ENCODE measurements at places on chromosomes 12 and 14.

- no peaks in the 10 kb centered on the region for H3K36me3 ChIP-seq
- H3K27me3 ChIP-seq, result peaks cover 3% of the 10 kb centered on the region
- no peak for DNase-seq
- H3K27ac ChIP-seq, result peak overlapping the region; percentile 31
Observed at GRCh38 chr12:70719071-70719470, 81.8 kb upstream of the PTPRB start.

GRCh38 chr12:24880732-24881131 lies 68.2 kb downstream of the BCAT1 start:
- no peak overlapping the region for H3K4me3 ChIP-seq
- no peaks in the 10 kb centered on the region for H3K36me3 ChIP-seq
- H3K27ac ChIP-seq, result no peak overlapping the region
- DNase-seq, result no peak

- peaks cover 42% of the 10 kb centered on the region for H3K4me1 ChIP-seq
- H3K4me3 ChIP-seq, result no peak overlapping the region
- no peak for DNase-seq
- no peaks in the 10 kb centered on the region for H3K36me3 ChIP-seq
- H3K27ac ChIP-seq, result peak overlapping the region; percentile 95
Observed at GRCh38 chr12:112112409-112113133, 4.0 kb upstream of the NAA25 start.

GRCh38 chr12:3165078-3165980 lies 88.2 kb downstream of the TSPAN9 start:
- no peak for DNase-seq
- H3K4me3 ChIP-seq, result no peak overlapping the region

GRCh38 chr12:95996034-95996658 lies at the start of gene HAL:
Gene HAL (minus strand): TSS chr12:95996344. CDS start chr12:95995910, 434 bp downstream.
- no peak within 1 kb of the TSS for H3K4me3 ChIP-seq
- DNase-seq, result no peak
- no peak within 1 kb of the TSS for H3K27ac ChIP-seq
- H3K36me3 ChIP-seq, result peaks cover 24% of the 10 kb centered on the region

DNA sequence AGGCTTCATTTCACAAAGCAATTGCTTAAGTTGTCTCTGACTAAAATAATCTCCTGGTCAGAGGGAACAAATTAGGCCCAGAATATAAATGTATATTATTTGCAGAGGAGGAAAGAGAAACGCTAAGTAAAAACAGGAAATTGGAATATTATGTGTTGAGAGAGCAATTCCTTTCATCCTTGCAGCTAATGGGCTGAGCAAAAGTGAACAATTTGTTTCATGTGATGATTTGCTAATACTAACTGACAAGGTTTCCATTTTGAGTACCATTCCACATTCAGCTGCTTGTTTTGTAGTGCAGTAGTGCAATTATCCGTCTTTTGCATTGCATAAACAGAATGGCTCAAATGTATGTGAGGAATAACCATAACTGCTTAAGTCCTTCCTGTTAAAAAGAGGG lies 103.2 kb downstream of the TPH2 start:
- H3K27ac ChIP-seq, result no peak overlapping the region
- no peaks in the 10 kb centered on the region for H3K27me3 ChIP-seq
- DNase-seq, result no peak
- no peaks in the 10 kb centered on the region for H3K4me1 ChIP-seq
- H3K36me3 ChIP-seq, result no peaks in the 10 kb centered on the region

- H3K36me3 ChIP-seq, result no peaks in the 10 kb centered on the region
- H3K4me3 ChIP-seq, result peak overlapping the region; percentile 44
- no peak for DNase-seq
- peaks cover 16% of the 10 kb centered on the region for H3K4me1 ChIP-seq
- peak overlapping the region; percentile 90 for H3K27ac ChIP-seq
Observed at GRCh38 chr12:57864442-57865083, 18.0 kb upstream of the CTDSP2 start.

DNA sequence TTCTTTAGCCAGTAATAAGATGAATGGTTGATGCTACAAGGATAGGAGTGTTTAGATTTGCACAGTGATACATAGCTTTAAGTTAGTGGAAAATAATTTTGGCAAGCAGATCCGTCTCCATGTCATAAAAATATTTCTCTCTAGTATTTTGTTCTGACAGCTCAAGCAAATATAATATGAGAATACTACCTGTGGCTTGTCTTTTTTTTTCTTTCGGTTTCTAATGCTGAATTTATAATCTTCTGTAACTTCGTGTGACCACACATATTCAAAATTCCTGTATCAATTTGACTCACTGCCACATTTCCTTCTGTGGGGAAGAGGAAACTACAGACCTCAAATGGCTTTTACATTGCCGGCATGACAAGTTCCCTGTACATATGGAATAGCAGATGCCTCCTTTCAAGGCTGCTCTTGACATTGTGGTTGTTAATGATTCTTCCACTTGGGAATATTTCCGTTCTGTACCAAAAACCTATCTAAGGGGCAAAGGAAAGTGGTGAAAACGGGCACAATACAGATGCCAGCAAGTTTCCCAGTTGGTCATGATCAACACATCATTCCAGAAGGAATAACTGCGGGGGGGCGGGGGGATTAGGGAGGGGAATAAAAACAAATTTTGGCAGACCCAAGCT lies 103.6 kb upstream of the CCDC91 start:
- no peak for DNase-seq
- no peaks in the 10 kb centered on the region for H3K4me1 ChIP-seq
- no peaks in the 10 kb centered on the region for H3K27me3 ChIP-seq
- H3K4me3 ChIP-seq, result no peak overlapping the region
- H3K36me3 ChIP-seq, result no peaks in the 10 kb centered on the region

- no peaks in the 10 kb centered on the region for H3K4me1 ChIP-seq
- H3K27me3 ChIP-seq, result no peaks in the 10 kb centered on the region
- no peak overlapping the region for H3K27ac ChIP-seq
Observed at GRCh38 chr14:29273513-29273912, 506.9 kb downstream of the FOXG1 start.

DNA sequence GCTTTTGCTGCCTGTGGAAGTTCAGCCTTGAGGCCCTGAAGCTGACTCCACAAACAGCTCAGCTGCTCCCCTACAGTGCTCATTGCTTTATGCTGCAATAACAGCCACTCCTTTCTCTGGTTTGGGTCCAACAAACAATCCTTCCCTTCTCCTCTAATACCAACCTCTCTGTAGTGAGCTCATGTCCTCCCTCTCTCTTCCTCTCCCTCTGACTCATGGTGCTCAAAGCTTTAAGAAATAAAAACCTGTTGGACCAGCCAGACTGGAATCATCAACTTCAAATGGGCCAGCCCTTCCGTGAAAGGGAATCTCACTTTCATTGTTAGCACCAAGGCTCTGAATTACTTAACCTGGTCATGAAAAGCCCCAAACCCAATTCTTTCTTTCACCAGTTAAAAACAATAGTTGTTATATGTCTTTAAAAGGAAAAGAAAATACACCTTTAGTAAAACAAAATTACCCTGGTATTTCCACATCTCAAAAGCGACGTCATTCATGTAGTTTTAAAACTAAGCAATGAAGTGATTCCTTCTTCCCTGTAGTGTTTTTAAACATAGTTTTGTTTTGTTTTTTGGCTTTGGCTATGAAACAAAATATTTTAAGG lies 126.4 kb downstream of the DUSP6 start:
- DNase-seq, result no peak
- H3K27ac ChIP-seq, result peak overlapping the region; percentile 80
- H3K4me1 ChIP-seq, result peaks cover 44% of the 10 kb centered on the region
- no peaks in the 10 kb centered on the region for H3K36me3 ChIP-seq
- H3K4me3 ChIP-seq, result no peak overlapping the region

DNA sequence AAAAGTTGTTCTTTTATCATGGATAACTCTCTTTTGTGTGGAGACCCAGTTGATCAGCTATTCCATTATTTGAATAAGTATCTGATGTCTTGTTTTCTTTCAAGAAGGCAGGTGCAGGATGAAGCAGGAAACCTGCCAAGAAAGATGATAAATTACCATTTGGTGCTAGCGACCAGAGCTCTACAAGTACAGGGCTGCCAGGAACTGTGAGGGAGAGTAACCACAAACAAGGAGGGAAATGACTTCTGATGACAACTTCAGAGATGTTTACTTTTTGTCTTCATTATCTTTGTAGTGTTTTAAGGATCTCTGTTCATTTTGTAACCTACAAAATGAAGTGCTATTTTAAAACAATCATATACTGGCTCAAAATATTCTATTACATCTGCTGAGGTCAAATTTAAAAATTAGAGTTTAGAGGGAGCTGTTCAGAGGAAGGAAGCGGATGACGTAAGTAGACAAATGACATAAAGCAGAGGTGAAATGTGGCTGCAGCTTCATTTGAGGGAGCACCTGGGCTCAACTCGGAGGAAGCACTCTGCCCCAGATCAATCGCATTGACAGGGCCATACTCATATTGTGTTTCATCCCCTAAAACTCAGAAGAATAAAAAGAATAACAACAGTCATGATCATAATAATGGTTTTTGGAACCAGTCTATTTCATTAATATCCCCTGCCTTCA lies 226.8 kb downstream of the C12orf42 start:
- no peaks in the 10 kb centered on the region for H3K27me3 ChIP-seq
- DNase-seq, result no peak
- no peak overlapping the region for H3K27ac ChIP-seq
- H3K4me1 ChIP-seq, result no peaks in the 10 kb centered on the region
- H3K36me3 ChIP-seq, result no peaks in the 10 kb centered on the region
- H3K4me3 ChIP-seq, result no peak overlapping the region

DNA sequence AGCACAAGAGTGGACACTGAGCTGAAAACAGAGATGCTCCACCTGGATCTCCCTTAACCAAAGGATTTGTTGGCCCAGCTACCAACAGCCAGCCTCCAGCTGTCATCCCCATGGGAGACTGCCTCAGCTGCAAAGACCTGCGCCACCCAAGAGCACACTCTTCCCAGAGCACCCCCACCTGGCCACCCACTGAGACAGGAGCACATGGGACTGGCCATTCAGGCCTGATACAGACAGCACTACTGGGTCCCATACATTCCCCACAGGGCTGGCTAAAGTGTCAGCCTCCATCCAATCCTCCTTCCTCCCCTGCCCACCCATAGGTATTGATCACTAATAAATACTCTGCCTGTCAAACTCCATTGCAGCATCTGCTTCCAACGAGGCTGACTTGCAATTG lies 241.5 kb downstream of the BCL11B start:
- H3K27ac ChIP-seq, result no peak overlapping the region
- peaks cover 5% of the 10 kb centered on the region for H3K4me1 ChIP-seq
- no peak for DNase-seq
- H3K27me3 ChIP-seq, result no peaks in the 10 kb centered on the region

- no peaks in the 10 kb centered on the region for H3K36me3 ChIP-seq
- no peak for DNase-seq
- no peaks in the 10 kb centered on the region for H3K4me1 ChIP-seq
- no peak overlapping the region for H3K4me3 ChIP-seq
- H3K27me3 ChIP-seq, result no peaks in the 10 kb centered on the region
- no peak overlapping the region for H3K27ac ChIP-seq
Observed at GRCh38 chr12:30251546-30251945, 444.1 kb downstream of the IPO8 start.

GRCh38 chr12:75661908-75662307 lies 150.5 kb upstream of the KRR1 start:
- H3K27ac ChIP-seq, result no peak overlapping the region
- H3K36me3 ChIP-seq, result no peaks in the 10 kb centered on the region
- no peaks in the 10 kb centered on the region for H3K27me3 ChIP-seq
- peaks cover 18% of the 10 kb centered on the region for H3K4me1 ChIP-seq
- no peak for DNase-seq
- H3K4me3 ChIP-seq, result no peak overlapping the region

DNA sequence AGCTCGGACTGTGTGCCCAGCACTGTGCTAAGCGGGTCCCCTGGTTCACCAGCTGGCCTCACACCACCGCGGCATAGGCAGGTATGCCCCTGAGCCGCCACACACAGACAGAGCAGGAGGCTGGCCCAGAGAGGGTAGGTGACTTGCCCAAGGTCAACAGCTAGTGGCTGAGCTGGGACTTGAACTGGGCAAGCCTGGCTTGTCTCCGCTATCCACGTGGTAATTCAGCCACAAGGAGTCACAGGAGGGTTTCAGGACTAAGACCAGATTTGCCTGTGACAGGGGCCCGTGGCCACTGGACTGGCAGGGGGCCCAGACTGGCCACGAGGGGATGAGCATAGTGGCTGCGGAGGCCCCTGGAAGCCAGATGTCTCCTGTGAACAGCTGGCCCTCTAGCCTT lies 47.7 kb downstream of the NCOR2 start:
- H3K4me1 ChIP-seq, result peaks cover 100% of the 10 kb centered on the region
- no peaks in the 10 kb centered on the region for H3K27me3 ChIP-seq
- DNase-seq, result no peak

- no peaks in the 10 kb centered on the region for H3K36me3 ChIP-seq
- DNase-seq, result no peak
- no peaks in the 10 kb centered on the region for H3K4me1 ChIP-seq
- no peak overlapping the region for H3K27ac ChIP-seq
- no peak overlapping the region for H3K4me3 ChIP-seq
Observed at GRCh38 chr14:47389535-47389934, 285.9 kb downstream of the MDGA2 start.

DNA sequence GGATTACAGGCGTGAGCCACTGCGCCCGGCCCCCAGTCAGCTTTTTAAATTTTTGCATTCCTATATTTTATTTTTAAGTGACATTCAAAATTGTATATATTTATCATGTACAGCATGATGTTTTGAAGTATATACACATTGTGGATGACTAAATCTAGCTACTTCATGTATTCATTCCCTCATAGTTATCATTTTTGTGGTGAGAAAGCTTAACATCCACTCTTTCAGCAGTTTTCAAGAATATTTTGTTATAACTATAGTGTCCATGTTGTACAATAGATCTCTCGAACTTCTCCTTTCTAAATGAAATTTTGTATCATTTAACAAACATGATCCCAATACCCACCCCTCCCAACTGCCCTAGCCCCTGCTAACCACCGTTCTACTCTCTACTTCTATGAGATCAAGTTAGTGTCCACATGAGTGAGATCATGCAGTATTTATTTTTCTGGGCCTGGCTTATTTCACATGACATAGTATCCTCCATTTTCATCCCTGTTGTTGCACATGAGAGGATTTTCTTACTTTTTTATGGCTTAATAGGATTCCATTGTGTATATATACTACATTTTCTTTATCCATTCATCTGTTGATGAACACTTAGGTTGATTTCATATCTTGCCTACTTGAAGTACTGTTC lies 8.8 kb upstream of the HEBP1 start:
- H3K27ac ChIP-seq, result no peak overlapping the region
- H3K4me1 ChIP-seq, result no peaks in the 10 kb centered on the region
- no peak for DNase-seq

- H3K36me3 ChIP-seq, result no peaks in the 10 kb centered on the region
- no peak overlapping the region for H3K4me3 ChIP-seq
Observed at GRCh38 chr12:18079541-18080246, 10.3 kb downstream of the RERGL start.

DNA sequence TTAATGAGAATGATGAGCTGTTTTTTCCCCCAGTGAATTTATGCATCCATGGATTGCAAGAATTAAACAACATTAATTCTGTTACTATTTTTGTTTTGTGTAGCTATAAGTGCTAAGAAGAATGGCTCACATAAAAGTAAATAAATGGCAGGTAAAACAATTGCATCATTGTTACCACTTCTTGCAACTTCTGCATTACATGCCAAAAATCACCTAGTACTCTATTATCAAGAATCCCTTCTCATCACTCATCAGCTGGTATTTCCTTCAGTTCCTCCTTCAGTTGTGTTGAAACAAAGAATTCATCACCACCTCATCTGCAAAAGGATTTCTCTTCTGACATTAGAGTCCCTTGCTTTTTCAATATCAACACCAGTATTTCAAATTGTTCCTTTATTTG lies 773 bp downstream of the A2M start:
- H3K36me3 ChIP-seq, result no peaks in the 10 kb centered on the region
- DNase-seq, result no peak
- H3K4me3 ChIP-seq, result peak overlapping the region; percentile 50
- peaks cover 15% of the 10 kb centered on the region for H3K4me1 ChIP-seq
- H3K27ac ChIP-seq, result peak overlapping the region; percentile 86
